ENCODE measurements at places on chromosomes 3 and 15. TPM values are rescaled to one million over a fixed set of nuclear protein-coding genes. Genes with fewer than 3 reads are reported as not detected.

Gene GOLGA8S
- 0.66 TPM for total RNA-seq

Gene TUBGCP5
- 26.3 TPM for total RNA-seq

Gene ALDH1L1
- total RNA-seq: 36.8 TPM

Gene FGF7
- total RNA-seq: 240 TPM

Gene OSBPL10
- 47.1 TPM for total RNA-seq

Gene CISH
- total RNA-seq: 5.7 TPM

Gene H1-8
- total RNA-seq: not detected

Gene KNG1
- not detected for total RNA-seq

Gene ZBED2
- not detected for total RNA-seq

Gene KLHL40
- total RNA-seq: not detected

Gene SI
- total RNA-seq: not detected

Gene AHSG
- not detected for total RNA-seq

Gene CLDN11
- total RNA-seq: 65.1 TPM

Gene ADAMTS7
- total RNA-seq: 19.3 TPM

Gene ZNF660
- 3.3 TPM for total RNA-seq

Gene CCDC13
- total RNA-seq: 1.7 TPM

Gene CHRNA7
- total RNA-seq: 6.3 TPM

Gene FANCD2OS
- not detected for total RNA-seq

Gene ECE2
- not detected for total RNA-seq

Data from tibial nerve (tissue), 4 donors.